NCI-H1105 treated with DMSO at 0.1 percent for 48 hours (cell line): ENCODE measurements at places on chromosomes 2 and 18.
A peak's percentile ranks its signal among the peaks of the same experiment; 100 is the strongest.

DNA sequence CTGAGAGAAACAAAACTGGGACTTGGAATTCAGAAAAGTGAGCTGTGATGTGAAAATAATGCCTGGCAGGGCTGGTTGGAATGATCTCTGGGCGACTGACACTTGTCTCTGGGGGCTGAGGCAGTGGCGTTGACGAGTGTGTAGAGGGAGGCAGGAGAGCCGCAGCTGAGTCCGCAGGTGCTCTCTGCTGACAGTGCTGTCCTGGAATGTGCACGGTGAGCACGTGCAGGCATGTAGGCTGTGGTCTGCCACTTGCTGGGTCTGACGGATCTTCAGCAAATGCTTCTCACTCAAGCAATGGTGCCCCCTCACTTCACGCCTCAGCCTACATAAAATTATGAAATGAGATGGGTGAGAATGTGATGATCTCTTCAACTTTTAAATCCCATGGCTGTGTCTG lies 38.5 kb upstream of the ATP9B start:
- DNase-seq: no peak

DNA sequence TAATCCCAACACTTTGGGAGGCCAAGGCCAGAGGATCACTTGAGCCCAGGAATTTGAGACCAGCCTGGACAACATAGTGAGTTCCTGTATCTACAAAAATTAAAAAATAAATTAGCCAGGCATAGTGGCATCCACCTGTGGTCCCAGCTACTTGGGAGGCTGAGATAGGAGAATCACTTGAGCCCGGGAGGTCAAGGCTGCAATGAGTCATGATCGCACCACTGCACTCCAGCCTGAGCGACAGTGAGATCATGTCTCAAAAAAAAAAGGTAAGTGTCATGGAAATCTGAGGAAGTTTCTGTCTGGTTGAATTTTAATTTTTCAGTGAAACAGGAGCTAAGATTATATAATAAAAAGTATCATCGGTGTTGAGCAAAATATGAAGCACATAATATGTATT lies 2.5 kb upstream of the C2orf15 start:
- no peak for DNase-seq

- DNase-seq: peak; percentile 25
These were observed 17.3 kb upstream of the KLHL23 start for GRCh38 chr2:169716238-169716886.

- no peak for DNase-seq
These were observed 248.2 kb upstream of the CDH20 start for GRCh38 chr18:61085036-61085435.

DNA sequence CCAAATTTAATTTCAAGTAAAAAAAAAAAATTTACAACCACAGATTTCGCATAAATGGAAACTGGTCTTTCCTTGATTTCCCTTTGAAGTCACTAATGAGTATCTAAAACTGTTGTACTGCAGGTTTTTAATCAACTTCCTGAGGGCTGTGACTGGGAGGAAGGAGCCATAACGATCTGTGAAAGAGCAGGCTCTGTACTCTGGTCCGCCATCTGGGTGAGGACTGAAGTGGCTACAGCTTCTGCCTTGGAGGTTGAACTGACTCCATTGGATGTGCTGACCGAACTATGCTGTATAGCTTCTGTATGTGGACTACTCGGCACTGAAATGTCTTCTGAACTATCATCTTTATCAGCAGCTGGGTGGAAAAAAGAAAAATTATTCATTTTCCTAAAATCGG lies 69.3 kb upstream of the CHN1 start:
- no peak for DNase-seq

GRCh38 chr2:173572848-173573247 lies 218.2 kb downstream of the CDCA7 start:
- no peak for DNase-seq

DNA sequence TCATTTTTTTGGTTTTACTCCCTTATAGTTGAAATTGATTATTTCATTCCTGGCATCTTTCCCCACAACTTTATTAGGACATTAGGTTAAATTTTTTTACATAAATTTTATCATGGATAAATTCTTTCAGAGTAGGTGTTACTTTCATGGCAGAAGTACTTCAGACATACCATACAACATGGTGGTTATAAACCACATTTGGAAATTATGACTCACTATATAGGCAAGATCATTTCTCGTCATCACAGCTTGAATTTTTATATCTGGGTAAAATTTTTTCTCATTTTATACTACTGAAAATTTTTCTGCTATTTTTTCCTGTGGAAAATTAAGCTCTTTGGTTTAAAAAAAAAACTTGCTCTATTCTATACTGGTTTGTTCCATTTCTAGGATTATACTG lies 111.9 kb upstream of the COL5A2 start:
- DNase-seq: no peak

DNA sequence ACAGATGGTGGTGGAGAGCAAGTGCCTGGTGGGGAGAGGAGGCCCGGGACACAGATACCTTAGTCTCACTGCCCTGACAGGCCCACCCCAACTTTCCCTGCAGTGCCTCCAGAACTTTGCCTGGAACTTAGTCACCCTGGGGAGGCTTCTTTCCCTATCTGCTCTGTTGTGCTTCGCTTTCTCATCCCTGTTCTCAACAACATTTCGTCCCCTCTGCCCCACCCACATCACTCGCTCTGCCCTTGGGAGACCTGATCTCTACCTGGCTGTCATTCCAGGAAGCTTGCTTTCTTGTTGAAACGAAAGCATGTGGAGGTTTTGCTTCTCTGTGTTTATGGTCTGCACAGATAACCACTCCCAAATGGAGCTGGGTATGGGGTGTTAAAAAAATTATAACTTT lies 93.8 kb downstream of the PRKCE start:
- no peak for DNase-seq

DNA sequence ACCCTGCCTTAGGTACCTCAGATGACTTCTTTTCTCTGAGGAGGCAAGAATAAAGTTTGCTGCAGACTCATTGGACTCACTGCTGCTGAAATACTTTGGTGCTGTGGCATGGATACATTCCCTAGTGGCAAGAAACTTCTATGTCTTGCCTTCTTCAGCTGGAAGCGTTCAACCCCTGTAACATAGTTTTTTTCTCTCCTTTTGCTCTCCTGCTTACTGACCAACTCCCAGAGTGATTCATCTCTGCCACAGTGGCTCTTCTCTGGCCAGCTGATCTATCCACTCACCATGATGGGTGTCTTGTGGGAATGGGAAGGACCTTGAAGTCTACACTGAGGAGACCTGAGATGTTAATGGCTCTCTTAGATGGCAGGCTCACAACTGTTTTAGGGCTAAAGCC lies 309.3 kb upstream of the LRRTM4 start:
- no peak for DNase-seq

DNA sequence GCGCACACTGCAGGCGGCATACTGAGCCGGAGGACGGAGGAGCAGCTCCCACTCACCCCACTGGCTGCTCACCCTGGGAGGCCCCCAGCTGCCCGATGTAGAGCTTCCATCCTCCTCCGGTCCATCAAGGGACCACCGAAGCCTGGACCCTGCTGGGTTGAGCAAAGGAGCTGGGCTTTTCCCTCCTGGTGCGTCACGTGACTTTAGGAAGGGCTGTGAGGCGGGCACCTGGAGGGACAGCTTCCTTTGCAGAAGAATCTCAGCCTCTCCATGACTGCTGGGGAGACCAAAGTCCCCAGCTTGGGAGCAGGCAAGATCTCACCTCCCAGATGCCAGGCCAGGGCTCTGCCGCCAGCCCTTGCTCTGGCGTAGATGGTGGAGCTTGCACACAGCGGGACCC lies 102.7 kb downstream of the TWIST2 start:
- no peak for DNase-seq

- no peak for DNase-seq
These were observed 287.3 kb downstream of the CMPK2 start for GRCh38 chr2:6578416-6578815.

DNA sequence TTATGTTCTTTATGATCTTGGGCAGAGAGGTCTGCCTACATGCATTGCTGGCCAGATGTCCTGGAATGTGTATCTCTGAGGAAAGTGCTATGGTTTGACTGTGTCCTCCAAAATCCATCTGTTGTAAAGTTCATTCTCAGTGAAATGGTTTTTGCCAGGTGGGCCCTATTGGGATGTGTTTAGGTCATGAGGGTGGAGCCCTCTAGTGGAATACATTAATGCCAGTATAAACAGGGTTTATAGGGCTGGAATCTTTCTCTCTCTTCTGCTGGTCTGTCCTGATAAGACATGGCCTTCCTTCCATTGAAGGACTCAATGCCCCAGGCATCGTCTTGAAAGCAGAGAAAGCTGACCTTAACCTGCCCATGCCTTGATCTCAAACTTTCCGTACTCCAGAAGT lies 258.5 kb downstream of the RPIA start:
- DNase-seq: peak; percentile 4

DNA sequence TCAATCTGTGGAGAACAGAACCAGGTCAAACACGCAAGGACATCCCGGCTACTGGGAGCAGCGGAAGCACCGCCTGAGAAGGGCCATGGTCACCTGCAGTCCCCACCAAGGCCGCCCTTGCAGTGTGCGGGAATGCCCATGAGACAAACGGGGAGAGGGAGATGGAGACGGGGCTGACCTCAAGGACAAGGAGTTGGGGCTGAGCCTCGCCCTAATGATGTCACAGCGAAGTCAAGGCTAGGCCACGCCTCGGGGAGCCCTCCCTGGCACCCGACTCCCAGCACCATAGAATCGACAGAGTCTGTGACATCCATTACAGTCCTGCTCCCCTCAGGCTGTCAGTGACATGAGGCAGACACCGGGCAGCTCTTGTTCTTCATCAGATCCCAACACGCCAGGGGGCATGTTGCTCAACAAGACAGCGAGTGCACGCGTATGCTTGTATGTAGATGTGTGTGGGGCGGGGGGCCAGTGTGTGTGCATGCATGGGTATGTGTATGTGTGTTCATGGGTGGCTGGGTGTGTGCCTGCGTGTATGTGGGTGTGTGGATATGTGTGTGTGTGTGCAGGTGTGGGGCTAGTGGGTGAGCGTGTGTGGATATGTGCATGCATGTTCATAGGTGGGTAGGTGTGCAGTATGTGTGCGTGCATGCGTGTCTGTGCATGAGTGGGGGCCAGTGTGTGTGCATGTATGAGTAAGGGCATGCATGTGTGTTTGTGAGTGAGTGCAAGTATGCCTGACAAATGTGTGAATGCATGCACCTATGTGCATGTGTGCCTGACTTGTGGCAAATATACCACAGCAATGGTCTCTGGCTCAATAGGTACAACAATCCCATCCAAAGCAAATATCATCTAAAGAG lies 57.0 kb downstream of the ANKMY1 start:
- DNase-seq: no peak

DNA sequence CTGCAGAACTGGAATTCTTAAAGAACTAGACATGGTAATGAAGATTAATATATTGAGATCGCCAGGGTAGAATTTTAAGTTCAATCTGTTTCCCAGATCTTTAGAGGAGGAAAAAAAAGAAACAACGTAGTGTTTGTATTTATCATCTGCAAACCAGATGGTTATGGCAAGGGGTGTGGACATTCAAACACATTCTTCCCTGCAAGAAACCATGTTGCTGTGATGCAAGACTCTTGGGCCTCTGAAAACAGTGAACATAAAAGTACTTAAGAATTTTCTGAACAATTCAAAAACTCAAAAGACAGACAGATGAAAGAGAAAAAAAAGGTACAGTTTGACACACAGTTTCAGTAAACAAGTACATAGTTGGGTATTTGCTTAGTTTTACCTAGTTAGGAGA lies 35.6 kb downstream of the COL5A2 start:
- no peak for DNase-seq

DNA sequence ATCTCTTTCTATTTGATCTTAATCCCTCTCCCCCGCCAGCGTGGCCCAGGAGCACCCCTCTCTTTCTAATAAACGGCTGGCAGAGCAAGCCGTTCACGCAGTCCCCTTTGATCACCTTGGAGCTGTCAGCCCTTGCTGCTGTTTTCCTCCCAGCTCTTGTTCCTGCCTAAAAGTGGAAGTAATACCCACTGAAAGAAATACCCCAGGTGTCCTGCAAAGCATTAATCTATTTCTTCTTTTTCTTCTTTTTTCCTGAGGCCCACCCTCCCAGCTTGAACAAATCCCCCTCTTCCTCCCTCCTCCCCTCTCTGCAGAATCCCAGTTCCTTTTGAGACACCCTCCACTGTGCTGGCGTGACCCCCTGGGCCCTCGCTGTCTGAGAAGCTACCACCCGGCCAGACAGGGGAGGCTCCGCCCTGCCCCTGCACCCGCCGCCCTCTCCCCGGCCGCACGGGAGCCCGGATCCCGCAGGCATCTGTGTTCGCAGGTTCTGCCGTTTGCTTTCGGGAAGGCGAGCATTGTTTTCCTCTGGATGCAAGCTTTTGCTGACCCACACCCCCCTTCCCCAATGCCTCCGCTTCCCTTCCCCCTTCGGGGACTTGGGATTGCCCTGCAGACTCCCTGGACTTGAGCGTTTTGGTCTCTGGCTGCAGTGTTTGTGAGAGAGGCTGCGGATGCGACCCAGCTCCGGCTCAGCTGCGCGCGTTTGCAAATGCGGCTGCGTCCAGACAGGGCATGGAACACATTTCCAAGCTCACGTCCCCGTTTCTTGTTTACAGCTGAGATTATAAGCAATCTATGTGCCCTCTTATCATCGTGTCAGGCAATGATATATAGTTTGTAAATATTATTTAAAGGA lies 631.5 kb downstream of the NYAP2 start:
- DNase-seq: peak; percentile 53

GRCh38 chr18:11245879-11246278 lies 96.5 kb upstream of the PIEZO2 start:
- no peak for DNase-seq
